Right cardiac atrium (tissue), 5 donors: ENCODE measurements at places on chromosomes 4 and X. TPM values are rescaled to one million over a fixed set of nuclear protein-coding genes. Genes with fewer than 3 reads are reported as not detected.

DNAAF6 gene
- polyA plus RNA-seq, result not detected

DNAJB14 gene
- 6.5 TPM for polyA plus RNA-seq

SERPINA7 gene
- not detected for polyA plus RNA-seq

DNA sequence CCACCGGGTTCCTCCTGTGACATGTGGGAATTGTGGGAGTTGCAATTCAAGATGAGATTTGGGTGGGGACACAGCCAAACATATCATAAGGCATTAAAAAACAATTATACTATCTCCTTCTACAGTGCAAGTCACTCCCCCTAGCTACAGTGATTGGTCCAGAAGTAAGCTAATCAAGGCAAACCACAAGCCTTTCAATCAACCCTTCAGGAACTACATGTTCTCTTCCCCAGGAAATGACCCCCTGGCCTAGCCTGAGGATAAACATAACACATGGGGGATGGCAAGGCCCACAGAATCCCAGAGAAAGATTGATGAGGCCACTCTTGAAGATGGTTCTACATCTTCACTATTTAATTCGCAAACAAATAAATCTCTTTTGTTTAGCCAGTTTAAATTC is 25.2 kb upstream of the FAM241A start:
- no peak for DNase-seq

DNA sequence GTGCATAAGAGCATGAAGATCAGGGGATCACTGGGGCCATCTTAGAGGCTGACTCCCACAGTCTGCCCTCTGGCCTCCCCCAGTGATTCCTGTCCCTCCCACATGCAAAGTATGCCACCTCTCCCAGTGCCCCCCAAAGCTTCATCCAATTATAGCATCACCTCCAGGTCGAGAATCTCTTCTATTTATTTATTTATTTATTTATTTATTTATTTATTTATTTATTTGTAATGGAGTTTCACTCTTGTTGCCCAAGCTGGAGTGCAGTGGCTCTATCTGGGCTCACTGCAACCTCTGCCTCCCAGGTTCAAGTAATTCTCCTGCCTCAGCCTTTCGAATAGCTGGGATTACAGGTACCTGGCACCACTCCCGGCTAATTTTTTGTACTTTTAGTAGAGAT is 50.1 kb downstream of the BCORL1 start:
- DNase-seq, result no peak

DNA sequence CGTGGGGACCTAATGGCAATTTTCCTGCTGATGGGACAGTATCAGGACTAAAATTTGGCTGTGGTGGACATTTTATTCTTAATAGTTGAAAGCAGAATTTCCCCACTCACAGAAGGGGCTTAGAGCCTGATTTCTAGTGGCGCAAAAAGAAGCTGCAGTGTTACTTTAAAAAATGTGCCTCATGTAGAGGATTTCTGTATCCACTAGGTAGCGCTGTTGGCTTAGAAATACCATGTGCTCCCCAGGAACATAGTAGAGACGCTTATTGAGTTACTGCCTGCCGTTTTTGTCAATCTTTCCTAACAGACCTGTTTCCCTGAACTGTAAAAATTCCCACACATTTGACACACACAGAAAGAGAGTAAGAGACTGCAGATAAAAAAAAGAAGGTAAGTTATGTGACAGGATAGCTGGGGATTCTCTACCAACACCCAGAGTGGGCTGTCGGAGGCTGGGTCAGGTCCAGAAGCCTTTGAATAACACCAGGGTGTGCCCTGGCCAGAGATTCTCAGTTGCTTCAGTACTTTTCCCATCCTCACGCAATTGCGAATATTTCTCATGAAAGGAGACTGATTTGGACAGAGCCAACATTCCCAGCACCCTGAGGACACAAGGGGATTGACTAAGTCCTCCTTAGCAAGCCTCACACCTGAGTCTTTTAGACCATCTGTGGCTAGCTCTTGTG is 88.4 kb downstream of the ZXDA start:
- peak; percentile 28 for DNase-seq

- DNase-seq, result no peak
Observed at GRCh38 chr4:139317635-139318034, 15.4 kb upstream of the NDUFC1 start.

DNA sequence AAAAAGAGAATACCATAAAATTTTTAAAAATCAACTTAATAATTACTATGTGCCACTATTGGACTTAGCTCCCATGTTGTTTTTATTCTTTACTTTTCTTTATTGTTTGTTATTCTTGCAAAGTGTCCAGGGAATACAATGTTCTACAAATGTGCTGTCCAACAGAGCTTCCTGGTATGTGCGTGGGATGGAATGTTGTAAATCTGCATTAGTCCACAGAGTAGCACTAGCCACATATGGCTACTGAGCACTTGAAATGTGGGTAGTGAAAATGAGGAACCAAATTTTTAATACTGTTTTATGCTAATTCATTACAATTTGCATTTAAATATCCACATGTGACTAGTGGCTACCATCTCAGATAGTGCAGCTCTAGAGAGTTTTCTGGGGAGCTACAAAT is 14.3 kb upstream of the CORIN start:
- no peak for DNase-seq

DNA sequence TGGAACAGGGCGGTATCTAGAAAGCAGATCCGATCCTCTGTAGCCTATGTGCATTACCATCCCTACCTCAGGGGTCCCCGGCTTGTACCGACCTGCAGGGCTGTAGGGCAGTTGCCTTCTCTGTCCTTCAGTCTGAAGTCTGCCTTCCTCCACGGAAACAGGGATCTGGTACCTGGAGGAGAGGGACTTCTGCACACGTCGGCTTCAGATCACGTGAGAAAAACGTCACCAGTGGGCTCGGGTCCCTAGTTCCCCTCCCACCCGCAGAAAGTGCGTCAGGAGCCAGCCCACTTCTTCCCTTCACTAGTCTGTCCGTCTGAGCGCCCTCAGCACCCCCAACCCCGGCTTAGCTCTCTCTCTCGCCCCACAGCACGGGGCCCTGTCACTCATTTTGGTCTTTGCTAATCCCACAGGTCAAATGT is at the start of gene TCEAL5:
TCEAL5 (minus strand) TSS at position 170 of the 422 bp plus-strand sequence. CDS start 2,187 bp downstream, outside the sequence.
- DNase-seq, result peak; percentile 23

DNA sequence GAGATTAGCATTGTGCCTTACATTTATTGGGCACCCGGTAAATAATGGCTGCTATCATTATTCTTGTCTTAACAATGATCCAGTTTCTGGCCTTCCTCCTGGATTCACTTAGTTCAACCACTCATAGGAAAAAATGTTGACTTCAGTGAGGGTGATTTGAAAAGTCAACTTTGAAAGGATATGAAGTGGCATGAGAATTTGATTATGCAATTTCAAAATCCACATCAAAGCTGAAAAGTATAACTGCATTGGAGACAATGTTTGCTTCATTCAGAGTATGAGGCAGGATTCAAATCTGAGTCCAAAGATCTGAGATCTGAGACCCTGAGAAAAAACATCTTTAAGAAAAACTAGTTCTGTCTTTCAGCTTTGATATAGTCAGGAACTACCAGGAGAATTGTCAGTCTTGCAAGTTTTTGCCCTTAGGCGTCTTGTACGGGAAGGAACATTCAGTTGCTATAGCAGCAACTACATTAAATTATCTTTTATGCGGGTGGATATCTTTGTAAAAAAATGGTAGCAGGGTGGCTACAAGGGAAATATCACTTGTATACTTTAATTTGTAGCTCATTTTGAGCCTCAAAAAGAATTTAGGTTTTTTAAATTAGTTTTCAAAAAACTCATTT is 587.5 kb upstream of the LCORL start:
- DNase-seq, result no peak

DNA sequence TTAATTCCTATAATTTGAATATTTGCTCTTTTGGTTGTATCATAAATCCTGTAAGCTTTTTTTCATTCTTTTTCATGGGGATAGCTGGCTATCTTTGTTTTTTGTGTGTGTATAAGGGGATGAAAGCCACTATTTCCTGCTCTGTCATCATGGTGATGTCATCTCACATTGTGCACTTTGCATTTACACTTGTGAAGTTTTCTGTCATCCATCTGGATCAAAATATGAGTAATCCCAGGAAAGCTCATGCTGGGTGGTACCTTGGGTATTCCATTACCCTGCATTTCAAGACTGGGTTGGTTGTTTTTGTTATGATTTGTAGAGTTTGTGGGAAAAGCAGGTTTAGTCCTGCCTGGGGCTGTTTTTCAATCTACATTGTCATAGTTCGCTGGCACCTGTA is 367.3 kb downstream of the CHIC1 start:
- no peak for DNase-seq

DNA sequence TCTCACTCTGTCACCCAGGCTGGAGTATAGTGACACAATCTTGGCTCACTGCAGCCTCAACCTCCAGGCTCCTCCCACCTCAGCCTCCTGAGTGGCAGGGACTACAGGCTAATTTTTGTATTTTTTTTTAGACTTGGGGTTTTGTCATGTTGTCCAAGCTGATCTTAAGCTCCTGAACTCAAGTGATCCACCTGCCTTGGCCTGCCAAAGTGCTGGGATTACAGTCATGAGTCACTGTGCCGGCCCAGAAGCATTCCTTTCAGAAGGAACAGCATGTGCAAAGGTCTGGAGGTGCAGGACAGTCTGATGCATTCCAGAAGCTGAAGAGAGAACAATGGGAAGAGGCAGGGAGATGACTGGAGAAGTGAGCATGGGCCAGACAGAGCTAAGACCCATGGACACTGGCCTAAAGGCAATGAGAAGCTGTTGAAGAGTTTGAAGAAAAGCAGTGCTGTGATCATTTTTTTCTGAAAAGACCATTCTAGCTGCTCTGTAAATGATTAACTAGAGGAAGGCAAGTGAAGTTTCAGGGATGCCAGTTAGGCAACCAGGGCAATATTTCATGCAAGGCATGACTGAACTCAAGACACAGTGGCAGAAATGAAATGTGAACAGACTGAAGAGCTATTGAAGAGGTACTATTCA is 43.2 kb downstream of the MANBA start:
- no peak for DNase-seq

DNA sequence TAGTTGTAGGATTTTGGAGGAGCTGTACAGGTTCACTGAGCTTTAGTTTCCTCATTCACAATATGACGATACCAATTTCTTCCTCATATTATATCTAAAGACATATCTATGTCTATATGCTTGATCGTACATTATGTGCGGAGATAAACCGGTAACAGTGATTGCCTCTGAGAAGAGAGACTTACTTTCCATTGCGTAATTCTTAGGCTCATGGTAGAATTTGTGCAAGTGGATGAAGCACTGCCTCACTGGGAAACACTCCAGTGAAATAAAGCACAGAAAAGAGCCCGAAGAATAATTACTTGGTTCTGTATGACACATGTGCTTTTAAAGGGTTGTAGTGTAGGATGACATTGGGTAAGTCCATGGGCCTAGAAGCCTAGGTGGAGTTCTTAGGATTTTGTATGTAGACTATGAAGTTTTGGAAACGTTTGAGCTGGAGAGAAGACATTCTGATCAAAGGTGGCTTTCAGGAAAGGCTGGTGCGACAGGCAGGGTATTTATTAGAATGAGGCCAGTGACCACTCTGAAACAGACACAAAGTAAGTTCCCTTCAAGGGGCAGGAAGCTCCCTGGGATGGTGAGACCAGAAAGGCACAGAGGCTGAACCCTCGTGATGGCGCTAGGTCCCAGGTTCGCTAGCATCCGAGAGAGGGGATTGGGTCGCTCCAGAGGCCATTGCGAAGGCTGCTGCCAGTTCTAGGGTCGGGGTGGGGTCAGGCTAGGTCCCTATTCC is 649 bp upstream of the VBP1 start:
- DNase-seq, result no peak

DNA sequence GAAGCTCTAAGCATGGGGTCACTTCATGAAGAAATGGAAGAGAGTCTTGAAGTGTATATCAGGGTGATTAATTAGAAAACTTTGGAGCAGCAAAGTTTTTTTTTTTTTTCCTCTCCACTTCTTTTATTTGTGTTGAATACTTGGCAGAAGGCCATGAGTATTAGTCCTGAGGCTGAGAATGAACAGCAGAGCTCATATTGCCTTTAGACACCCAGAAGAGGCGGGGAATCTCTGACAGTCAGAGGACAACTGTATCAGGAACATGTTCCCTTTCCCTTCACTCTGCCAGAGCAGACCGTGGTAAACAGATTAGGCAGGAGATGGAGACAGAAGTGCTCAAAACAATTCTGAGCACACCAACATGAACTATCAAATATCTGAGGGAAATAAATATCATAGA is 300.9 kb downstream of the FAM47A start:
- no peak for DNase-seq

- DNase-seq, result no peak
Observed at GRCh38 chr4:181507938-181508337, 735.3 kb upstream of the TENM3 start.

- DNase-seq, result no peak
Observed at GRCh38 chr4:63607169-63607872, 801.9 kb downstream of the TECRL start.

DNA sequence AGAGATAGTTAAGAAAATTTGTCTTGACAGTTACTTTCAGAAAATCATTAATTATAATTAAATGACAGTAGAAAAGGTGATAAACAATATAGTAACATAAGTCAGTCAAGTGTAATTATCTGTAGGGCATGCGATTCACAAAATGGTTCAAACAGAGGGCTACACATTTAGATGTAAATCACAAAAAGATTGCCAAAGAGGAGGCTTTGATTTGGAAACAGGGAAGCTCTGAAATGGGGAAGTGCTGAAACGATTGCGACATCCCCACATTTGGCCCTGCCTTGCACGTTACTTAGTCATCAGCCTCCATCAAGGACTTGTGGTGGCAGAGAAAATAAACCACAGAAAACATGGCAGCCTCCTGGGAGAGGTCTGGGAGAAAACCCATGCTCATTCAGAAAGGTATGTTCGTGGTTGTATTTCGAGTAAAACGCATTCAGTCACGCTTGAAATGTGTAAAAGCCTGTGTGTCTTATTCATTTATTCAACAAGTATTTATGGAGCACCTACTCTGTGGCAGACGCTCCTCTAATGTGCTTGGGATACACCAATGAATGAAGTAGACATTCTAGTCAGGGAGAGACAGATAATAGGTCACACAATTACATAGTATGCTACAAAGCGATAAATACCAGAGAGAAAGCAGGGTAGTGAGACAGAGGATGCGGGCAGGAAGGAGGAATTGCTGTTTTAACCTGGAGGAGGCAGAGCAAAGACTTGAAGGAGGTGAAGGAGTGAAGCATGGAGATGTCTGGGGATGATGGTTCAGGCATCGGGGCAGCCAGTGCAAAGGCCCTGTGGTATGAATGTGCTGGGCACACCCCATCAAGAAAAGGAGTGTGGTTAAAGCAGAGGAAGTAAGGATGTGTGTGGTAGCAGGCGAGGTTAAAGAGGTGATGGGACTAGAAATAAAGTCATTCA is 7.8 kb downstream of the RBM47 start:
- peak; percentile 82 for DNase-seq
